ENCODE measurements at places on chromosomes 2 and 18. TPM values are rescaled to one million over a fixed set of nuclear protein-coding genes. Genes with fewer than 3 reads are reported as not detected.

GRCh38 chr2:202831242-202832220 is 40.0 kb downstream of the ICA1L start:
- DNase-seq = no peak

DNA sequence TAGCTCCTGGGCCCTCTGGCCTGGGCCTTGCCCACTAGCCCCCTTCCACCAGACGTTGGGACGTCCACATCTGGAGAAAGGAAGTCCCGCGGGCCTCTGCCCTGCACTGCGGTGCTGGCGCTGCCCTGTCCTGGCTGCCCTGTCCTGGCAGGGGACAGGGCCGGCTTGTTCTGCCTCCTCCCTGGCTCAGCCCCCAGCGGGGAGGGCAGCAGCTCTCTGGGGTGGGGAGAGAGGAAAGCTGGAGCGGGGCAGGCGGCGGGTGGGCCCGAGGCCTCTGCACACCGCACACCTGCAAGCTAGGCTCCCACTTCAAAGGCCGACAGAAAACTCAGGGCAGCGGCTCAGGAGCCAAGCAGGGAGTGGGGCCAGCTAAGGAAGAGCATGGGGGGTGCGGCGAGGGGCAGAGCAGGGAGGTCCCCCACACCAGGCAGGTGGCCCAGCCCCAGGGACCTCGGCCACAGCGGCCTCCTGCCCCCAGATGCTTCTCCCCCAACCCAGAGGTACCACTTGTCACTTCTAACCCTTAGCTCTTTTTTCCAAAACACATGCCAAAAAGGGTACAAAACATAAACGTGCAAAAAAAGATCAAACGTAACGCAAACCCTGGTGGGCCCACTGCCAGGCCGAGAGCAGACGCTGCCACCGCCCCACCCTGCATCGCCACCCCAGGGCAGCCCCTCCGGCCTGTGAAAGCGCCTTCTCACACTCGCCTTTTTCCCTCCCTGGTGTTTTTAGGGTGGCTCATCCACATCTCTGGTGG is 13.5 kb downstream of the SNED1 start:
- DNase-seq = no peak

DNA sequence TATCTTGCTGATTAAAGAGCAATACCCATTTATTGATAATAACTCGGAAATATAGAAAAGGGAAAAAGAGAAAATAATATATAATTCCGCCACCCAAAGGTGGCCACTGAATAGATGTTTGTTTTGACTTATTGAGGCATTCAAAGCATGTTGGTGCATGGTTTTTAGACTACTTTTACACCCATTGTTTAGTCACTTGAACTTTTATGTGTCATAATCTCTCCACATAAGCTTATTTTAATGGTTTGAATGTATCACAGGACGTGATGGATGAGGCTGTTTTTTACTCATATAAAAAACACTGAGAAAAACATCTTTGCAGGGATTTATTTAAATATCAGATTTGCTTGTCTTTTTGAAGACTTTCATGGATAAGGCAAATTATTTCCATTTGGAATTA is 120.4 kb downstream of the ACKR3 start:
- DNase-seq = no peak

GRCh38 chr2:241249654-241250053 is 61.2 kb downstream of the ANO7 start:
- no peak for DNase-seq

DNA sequence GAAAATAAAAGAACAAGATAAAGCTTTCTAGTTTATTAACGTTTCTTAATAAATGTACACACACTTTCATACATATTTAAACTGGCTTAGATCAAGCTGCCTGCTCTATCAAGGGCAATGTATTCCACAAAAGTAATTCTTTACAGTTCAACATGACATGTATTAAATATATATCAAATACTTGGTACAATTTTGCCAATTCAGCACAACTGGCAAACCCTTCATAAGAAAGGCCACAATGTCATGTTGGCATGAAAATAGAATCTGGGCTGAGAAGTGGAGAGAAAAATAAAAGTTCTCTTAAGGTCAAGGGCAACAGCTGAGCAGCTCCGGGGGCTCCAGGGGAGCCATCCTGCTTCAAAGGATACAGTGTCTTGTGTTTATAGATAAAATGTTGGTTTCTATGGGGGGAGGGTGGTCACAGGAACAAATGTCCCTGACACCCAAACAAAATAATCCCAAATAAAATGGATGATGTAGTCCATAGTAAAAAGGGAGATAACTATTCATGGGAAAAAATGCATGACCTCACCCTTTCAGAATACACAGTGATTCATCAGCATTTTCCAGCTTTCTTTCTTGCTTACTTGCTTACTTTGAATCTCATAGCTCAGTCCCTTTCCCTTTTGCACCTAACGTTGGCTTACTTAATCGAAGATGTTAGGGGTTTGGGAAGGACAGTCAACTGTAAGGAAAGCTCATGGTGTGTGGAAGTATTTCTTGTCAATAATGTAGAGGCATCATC is 494.9 kb downstream of the NYAP2 start:
- DNase-seq = peak; percentile 51

DNA sequence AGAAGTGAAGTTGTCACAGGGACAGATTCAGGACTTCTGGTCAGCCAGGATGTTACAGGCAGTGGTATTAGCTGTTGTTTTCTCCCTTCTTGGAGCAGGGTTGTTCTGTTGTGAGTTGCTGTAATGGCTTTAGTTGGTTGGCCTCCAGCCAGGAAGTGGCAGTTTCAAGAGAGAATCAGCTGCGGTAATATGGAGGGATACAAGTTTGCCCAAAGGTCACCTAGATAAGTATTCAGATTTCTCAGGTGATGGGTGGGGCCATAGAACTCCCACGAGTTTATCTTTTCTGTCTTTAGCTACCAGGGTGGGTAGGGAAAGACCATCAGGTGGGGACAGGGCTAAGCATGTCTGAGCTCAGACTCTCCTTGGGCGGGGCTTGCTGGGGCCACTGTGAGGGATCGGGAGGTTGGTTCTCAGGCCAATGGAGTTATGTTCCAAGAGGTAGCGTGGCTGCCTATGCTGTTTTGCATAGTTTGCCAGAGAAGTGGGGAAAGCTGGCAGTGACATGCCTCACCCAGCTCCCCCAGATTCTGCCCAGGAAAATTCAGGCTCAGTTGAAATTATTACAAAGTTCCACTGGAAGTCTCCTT is 640.4 kb upstream of the CHAC2 start:
- no peak for DNase-seq

GRCh38 chr2:142951190-142952007 is 73.9 kb downstream of the KYNU start:
- DNase-seq = no peak

GRCh38 chr18:60987963-60988362 is 345.3 kb upstream of the CDH20 start:
- DNase-seq = no peak

DNA sequence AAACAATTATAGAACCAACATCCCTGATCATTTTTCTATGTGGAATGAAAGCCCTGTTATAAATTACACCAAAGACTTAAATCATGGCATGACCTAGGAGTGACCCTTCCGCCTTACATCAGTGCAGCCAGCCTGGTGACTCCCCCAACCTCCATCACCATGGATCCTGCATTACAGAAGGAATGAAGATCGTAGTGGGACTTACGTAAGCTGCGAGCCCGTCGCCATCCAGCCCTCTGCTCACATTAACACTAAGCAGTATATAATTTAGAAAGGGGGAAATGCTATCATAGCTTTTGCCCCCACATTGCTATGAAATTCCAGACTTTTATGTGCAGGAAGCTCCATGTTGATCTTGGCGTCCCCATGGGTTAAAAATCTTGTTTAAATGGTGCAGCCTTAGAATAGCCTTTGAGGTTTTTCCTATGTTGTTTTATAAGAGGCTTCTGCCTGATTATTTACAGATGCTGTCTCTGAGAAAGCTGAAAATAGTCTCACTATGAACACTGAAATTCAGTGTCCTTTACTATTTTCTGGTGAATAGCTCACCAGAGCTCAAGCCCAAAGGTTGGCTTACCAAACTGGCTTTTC is 76.3 kb downstream of the COLEC12 start:
- DNase-seq = no peak

DNA sequence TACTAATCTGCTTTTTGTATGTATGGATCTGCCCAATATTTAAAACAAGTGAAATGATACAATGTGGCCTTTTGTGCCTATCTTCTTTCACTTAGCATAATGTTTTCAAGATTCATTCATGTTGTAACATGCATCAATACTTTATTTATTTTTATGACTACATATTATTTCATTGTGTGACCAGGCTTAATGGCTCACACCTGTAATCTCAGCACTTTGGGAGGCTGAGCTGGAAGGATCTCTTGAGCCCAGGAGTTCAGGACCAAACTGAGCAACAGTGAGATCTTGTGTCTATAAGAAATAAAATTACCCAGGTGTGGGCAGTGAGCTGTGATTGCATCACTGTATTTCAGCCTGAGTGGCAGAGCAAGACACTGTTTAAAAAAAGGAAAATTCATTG is 33.2 kb downstream of the SPOPL start:
- no peak for DNase-seq

DNA sequence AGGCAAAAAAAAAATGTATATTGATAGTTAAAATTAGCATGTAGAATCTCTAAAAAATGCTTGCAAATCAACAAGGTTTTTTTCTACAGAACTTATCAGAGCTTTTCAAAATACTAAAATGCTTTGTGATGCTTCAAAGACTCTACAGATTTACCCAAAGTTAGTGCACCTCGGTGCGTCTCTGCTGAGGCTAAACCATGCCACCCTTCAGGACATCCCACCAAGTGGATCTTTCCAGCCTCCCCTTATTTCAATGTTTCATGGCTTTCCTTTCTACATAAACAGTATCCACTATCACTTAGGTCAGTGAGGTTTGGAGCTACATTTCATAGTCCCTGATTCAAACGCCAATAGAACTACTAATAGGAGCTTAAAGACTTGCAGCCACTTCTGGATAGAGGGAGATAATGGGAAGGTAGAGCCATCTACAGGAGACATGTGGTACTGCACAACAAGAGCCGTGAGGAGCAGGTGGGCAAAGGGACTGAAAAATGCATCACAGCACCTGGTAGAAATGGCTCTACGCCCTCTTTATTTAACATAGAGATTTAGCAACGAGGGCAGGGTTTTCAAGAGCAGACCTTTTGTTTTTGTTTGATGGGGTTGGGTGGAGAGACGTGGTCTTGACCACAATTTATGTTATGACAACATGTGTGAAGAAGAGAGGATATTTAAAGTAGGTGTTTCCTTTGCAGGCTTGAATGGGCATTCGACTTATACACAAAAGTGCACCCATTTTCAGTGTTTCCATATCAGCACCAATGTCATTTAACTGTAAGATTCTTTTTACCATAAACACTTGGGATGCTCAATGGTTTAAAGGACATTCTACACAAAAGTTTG is 56.1 kb upstream of the SLC35G4 start:
- peak; percentile 4 for DNase-seq

GRCh38 chr18:36408606-36409005 is 111.1 kb downstream of the FHOD3 start:
- no peak for DNase-seq

DNA sequence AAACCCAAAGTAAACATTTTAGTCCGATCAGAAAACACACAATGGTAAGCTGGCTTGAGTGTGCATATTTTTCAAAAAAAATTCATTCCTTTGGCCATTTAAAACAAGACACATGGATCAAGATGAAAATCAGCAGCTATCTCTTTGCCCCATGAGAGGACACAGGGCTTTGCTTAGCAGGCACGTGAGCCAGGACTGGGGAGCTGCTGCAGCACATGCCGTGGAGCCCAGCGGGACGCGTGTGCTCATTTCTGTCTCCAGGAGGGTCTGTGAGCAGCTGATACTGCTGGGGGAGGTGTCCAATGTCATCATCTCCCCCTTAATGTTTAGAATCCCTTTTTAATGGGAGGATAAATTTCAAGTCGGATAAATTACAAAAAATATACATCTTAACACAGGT is 49.8 kb upstream of the CNGA3 start:
- DNase-seq = no peak

GRCh38 chr2:187545238-187545751 is 8.9 kb downstream of the TFPI start:
- no peak for DNase-seq

DNA sequence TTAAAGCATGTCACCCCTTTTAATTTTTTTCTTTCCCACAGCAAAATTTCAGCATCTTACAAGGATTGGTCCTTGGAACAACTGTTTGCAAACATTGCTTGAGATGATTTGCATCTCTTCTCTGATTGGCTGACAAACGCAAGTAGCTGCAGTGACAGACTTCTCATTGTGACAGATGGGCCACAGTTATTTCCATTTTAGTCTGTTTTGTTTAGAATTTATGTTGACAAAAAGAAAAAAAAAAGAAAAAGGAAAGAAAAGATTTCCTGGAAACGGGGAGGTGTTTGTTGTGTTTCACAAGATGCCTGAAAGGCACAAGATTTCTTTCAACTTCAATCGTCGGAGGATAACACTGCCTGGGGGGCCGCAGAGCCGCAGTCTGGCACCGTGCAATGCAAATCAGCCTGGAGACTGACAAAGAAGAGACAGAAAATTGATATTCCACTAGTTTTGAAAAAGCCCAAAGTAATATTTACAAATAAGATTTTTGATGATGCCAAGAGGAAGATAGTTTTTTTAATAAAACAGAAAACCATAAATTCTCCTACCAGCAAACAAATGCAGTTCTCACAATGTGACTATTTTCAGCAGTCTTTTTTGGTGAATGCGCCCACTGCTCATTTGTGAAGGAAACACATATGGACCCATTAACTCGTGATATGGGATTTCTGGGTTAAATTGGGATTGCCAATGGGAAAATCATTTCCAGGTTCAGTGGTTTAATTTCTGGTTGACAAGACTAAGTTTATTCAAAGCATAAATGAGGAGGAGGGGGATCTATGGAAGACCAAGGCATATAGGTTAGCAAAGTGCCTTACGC is 296.2 kb upstream of the SMIM21 start:
- DNase-seq = no peak

GRCh38 chr2:88637464-88637863 is 10.2 kb upstream of the EIF2AK3 start:
- no peak for DNase-seq

The GAREM1 gene
- 2.9 TPM for total RNA-seq

The TAF4B gene
- 6.9 TPM for total RNA-seq

The STAM2 gene
- 32.2 TPM for total RNA-seq

The SLC4A5 gene
- total RNA-seq = 1.2 TPM

The HAAO gene
- total RNA-seq = 2.8 TPM

The UCN gene
- total RNA-seq = 1.6 TPM

The ITGA6 gene
- 94.7 TPM for total RNA-seq

The DYNAP gene
- not detected for total RNA-seq

The SCYGR4 gene
- total RNA-seq = not detected

The CCDC68 gene
- total RNA-seq = 2.7 TPM

The SNTG2 gene
- total RNA-seq = 0.38 TPM

The IL37 gene
- total RNA-seq = not detected

The LIMS2 gene
- 2.3 TPM for total RNA-seq
